ENCODE measurements at places on chromosomes 3 and 15.
A peak's percentile ranks its signal among the peaks of the same experiment; 100 is the strongest.

- DNase-seq: no peak
Observed at GRCh38 chr3:74832925-74833324, 218.5 kb upstream of the CNTN3 start.

DNA sequence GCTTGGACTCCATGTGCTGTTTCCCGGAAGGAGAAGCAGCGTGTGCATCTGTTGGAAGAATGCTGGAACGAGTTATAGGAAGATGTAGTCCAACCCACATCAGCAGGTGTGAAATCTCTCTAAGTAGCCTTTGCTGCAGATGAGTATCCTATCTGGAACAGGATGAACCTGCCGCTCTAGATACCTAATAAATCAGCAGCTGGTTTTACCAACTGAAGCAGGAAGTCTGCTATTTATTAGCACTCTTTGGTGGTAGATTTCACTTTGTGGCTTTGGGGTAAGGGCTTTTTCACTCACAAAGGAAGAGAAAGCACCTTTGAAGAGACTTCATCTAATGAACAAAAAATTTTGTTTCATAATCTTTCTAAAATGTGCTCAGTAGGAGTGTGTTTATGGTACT is 66.4 kb downstream of the DCUN1D1 start:
- peak; percentile 86 for DNase-seq

DNA sequence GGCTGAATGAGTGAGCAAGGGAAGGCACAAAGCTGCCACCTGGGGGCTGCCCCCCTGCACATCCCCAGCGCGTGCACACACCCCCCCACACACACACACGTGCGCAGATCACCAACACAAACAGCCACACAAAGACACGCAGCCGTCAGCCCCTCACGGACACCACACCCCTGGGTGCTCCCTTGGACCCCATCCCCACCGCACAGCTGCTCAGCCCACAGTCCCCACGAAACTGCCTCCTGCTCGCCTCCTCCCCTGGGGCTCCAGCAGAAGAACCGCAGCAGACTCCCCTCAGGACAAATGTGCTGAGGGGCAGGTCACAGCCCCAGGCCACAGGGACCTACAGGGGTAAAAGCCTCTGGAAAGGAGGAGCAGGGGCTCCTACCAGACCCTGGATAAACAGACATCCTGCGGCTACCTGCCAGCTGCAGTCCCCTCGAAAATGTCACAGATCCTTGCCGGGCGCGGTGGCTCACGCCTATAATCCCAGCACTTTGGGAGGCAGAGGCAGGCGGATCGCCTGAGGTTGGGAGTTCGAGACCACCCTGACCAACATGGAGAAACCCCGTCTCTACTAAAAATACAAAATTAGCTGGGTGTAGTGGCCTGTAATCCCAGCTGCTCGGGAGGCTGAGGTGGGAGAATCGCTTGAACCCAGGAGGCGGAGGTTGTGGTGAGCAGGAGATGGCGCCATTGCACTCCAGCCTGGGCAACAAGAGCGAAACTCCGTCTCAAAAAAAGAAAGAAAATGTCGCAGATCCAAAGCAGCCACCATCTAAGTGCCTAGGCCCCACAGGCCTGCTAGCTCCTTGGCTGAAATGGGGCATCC is 6.5 kb downstream of the TWF2 start:
- DNase-seq: no peak

GRCh38 chr3:4447295-4447999 is 19.6 kb downstream of the SUMF1 start:
- no peak for DNase-seq

DNA sequence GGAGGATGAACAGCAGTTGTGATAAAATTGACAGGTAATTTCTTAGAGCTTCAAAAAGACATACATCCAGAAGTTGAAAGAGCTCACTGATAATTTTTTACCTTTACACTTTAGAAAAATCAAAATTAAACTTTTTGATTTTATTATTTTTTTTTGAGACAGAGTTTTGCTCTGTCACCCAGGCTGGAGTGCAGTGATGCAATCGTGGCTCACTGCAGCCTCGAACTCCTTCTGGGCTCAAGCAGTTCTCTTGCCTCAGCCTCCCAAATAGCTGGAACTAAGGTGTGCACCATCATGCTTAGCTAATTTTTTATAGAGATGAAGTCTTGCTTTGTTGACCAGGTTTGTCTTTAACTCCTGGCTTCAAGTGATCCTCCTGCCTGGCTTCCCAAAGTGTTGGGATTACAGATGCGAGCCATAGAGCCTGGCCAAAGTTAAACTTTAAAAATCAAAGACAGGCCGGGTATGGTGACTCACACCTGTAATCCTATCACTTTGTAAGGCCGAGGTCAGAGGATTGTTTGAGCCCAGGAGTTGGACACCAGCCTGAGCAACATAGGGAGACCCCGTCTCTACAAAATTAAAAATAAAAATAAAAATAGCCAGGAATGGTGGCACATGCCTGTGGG is 21.7 kb downstream of the PLA2G4F start:
- DNase-seq: no peak

DNA sequence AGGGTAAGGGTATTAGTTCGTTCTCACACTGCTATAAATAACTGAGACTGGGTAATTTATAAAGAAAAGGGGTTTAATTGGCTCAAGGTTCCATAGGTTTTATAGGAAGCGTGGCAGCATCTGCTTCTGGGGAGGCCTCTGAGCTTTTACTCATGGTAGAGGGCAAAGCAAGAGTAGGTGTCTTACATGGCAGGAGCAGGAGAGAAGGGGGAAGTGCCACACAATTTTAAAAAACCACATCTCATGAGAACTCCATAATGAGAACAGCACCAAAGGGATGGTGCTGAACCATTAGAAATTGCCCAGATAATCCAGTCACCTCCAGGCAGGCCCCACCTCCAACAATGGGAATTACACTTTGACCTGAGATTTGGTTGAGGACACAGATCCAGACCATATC is 12.2 kb downstream of the RNF111 start:
- no peak for DNase-seq

DNA sequence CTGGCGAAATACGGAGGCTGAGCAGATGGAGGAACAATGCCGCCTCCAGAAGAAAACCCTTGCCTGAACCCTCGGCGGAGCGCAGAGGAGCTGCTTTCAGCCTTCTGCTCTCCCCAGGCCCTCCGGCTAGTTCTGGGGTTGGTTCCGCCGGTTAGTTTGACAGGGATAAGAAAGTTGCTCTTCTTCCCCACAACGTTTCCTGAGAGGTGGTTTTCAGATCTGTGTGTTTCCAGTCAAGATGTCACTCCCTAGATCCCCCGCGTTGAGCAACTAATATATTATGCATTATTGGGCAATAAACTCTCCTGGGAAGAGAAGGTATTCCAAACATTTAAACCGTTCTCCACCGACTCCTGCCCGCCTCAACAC is 551 bp downstream of the NLGN1 start:
- no peak for DNase-seq

DNA sequence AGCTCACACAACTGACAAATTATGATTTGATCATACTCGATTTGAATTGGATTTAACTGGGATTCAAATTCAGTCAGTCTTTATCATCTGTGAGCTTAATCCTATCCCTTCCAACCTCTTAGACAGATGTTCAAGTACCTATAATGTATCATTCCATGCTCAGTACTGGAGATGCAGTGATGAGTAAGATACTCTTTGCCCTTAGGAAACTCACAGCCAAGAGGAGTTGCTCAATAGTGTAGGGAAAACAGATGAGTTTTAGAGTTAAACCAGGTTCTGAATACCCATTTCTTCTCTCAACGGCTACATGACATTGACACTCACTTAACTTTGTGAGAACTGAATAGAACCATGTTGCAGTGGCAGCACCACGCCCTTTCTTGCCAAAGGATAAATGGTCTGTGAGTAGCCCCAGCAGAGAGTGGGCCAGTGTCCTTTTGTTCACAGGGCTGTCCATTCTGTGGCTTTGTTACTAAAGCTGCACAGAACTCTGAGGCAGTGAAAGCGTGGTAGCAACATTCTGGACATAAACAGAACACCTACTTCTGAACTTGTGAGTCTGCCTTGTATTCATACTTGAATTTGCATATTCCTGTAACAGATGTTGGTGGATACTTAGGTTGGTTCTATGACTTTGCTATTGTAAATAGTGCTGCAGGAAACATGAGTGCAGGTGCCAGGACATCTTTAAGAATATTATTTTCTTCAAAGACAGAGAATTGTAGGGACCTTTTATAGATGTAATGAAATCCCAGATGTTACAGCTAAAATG is 91.6 kb downstream of the RASA2 start:
- DNase-seq: no peak

GRCh38 chr15:52334491-52335160 is 39.0 kb upstream of the MYO5C start:
- DNase-seq: no peak

DNA sequence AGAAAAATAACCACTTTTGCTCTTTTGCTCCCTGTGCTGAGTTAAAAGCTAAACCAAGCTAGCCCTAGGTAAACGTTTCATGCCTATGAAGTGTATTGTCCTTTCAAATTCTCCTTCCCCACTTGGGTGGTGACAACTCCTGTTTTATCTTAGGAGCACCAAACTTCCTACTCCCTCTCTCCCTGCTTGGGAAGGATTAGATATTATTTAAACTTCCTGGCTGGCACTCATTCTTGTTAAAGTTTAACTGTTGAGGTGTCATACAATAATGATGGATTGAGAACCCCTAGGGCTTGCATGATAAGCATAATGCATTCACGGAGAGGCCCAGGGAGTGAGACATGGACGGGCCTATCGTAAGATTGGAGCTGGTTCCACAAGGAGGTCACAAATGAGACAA is 29.5 kb downstream of the B4GALT4 start:
- no peak for DNase-seq

DNA sequence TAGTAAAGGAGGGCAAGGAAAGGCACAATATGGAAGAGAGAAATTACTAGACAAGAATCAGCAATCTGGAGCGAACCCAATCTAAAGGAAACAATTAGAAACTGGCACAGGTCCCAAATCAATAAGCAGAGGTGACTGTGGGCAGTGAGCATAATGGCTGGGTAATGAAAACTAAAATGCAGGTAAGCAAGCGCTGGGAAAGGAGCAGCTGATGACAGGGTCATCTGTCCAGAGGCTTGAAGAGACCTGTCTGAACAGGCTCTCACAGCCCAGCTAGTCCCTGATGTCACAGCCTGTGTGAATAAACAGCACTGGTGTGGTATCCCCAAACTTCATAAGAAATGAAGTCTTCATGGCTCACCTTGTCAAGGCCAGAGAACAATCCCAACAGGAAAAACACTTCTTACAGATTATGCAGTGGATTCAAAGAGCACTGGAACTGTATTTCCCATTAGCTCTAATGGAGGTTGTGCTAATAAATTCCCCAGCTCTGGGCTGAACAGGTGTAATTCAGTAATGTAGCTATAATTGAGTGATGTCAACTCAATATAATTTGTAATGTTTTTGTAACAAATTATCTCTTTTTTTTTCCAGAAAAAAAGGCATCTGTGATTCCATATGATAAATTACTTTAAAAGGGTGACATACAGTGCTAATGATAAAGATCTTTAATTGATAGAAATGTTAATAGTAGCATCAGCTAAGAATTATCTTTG is 197.3 kb downstream of the FHIT start:
- DNase-seq: no peak

- no peak for DNase-seq
Observed at GRCh38 chr3:77411334-77411733, 371.4 kb downstream of the ROBO2 start.

- DNase-seq: no peak
Observed at GRCh38 chr3:61562042-61562720, 810 bp downstream of the PTPRG start.

GRCh38 chr3:58035524-58036255 is 27.5 kb downstream of the FLNB start:
- DNase-seq: no peak

GRCh38 chr3:153113541-153113940 is 48.5 kb upstream of the RAP2B start:
- DNase-seq: no peak

DNA sequence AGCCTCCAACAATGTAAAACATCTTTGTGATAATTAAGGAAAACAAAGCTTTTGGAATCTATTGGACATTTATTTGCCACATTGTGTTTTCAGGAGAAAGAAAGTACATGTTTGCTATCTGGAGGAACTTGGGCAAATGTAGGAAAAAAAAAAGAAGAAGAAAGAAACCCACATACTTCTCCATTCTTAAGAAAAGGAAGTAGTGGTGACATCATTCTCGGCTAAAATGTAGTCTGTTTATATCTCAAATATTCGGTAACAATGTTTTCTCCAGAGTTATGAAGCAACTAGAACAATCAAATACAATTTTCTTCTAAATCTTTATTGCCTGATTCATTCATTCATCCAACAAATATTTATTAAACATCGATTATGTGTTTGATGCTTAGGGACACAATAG is 2.3 kb upstream of the TGFBR2 start:
- DNase-seq: no peak

- no peak for DNase-seq
Observed at GRCh38 chr15:70514251-70514650, 249.1 kb downstream of the UACA start.

DNA sequence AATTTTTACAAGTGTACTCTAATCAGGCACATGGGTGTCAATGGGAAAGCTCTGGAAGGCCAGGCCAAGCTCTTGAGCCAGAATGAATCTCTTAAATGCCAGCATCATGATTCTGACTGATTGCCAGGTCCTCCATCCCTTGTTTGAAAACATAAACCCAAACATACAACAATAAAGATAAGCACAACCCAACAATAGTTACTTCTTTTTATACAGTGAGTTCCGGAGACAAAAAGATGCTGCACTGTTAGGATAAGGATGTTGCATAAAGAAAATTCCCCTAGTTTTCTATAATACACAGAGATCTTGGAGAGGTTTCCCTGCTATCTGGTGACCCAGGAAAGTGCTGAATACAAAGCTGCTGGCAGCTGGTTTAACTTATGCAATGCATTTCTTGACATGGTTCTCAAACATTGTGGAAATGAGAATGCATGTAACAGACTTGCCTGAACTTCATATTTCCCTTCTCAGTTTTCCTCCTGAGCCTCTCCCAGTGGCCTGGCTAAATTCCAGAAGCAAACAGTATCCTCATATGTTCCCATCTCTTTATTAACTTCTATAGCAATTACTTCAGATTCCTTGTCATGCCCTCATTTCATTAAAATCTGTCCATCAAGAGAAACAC is 180.1 kb upstream of the PRICKLE2 start:
- DNase-seq: no peak

GRCh38 chr3:37492977-37493471 is 318.6 kb upstream of the LRRFIP2 start:
- DNase-seq: peak; percentile 26

DNA sequence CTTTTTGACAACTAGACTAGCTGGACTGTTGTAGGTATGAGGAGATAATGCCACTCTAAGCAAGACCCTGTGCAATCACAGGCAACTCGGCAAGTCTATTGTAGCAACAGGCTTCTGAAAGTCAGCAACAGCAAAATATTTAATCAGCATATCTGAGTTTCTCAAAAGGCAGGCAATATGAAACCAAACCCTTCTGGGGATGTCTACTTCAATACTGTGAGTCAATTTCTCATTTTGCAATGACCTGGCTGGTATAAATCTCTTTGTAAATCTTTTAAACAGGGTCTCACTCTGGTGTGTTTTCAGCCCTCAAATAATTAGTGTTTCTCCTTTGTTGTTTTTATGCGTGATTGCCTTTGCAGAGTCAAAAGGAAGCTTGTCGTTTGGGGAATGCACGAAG is 1044.5 kb downstream of the NTRK3 start:
- no peak for DNase-seq

GRCh38 chr15:31465083-31465955 is 138.7 kb downstream of the KLF13 start:
- DNase-seq: no peak

Measured in Jurkat, Clone E6-1 (cell line).